Large intestine (tissue), 12 donors: ENCODE measurements at places on chromosomes 2 and 18. TPM values are rescaled to one million over a fixed set of nuclear protein-coding genes. Genes with fewer than 3 reads are reported as not detected.

Gene ANKRD29
- 6.1 TPM for polyA plus RNA-seq

- no peak for DNase-seq
These were observed 162.0 kb downstream of the ETAA1 start for GRCh38 chr2:67559156-67559555.

DNA sequence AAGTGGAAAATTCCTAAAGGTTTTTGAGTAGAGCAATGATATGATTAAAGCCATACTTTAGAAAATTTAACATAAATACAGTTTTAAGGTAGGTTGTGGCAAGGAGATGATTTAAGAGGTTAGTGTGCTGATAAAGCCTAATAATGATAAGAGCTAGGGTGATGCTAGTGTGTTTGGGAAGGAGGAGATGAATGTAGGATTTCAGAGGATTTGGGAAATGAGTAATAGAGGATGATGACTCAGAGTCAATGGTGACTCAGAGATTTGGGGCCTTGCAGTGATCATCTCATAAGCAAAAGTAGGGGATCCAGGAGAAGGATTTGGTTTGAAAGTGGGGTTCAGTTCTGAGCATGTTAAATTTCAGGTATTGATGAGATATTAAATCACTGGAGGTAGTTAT, 23.3 kb downstream of the STAMBP start:
- DNase-seq, result no peak

- no peak for DNase-seq
These were observed 277.3 kb upstream of the DOK6 start for GRCh38 chr18:69123421-69123820.
